ENCODE measurements at places on chromosomes 11 and 22.

DNA sequence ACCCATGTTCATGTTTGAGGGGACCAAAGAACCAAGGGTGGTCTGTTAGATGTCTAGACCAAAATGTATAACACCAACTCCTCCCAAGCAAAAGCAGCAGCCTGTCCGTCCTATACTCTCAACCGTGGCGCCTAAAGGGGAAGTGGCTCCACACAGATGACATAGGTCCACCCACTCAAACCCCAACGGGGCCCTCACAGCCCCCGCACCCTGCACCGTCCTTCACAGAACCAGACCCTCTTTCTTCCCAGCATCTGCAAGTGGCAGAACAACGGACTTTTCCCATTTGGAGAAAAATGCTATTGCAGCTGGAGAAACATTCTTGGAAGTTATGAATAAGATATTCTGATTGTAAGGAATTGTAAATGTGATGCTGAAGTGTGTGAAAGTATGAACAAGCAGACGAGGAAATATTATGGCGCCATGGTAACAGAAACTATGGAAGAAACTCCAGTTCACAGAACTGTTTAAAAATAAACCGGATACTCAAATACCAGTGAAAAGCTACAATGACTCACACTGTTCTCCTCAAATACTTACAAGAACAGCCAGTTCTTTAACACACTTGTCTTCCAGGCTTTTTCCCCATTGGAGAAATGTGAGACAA lies 76.5 kb upstream of the ARFGAP3 start:
- no peak for DNase-seq

GRCh38 chr11:34793666-34794065 lies 122.5 kb downstream of the APIP start:
- DNase-seq, result no peak

DNA sequence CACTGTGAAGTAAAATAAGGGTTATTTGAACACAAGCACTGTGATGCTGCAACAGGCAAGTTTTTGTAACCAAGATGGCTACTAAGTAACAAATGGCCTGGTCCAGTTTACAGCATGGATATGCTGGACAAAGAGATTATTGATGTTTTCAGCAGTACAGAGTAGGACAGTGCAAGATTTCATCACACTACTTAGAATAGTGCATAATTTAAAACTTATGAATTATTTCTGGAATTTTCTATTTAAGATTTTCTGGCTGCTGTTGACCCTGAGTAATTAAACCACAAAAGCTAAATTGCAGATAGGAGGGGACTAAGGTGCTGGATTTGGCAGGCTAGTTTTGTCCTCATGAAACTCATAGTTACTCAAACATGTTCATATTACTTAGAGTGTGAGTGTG lies 33.1 kb downstream of the CEP295 start:
- DNase-seq, result no peak

DNA sequence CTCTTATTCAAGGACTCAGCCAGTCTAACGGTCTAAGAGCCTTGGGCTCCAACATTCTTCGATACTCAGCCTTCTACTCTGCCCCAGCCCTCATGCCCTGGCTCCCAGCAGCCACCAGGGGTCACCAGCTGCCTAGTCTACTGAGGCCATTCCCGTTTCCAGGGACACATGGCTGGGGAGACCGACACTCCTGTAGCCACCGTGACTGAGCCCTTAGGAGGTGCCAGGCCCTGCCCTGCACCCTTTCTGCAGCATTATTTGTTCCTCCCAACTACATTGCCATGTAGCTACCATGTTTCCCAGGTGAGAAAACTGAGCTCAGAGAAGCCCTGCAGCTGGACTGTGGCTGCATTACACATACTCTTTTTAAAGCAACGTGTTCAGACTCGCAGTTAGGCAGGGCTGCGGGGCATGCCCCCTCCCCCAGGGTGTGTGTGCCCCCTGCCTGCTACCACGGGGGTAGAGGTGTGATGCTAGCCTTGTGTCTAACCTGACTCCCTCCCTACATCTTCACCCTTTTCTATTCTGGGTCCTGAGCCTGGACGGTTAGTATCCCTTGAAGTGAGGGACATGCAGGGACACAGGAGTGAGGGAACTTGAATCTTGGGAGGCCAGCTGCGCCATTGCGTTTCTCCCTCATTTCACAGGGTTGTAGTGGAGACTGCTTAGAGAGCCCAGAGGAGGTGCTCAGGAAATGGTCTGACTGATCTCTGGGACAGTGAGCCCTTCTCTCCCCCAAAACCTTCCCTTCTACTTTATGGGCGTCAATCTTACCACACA lies 17.5 kb downstream of the ATG16L2 start:
- DNase-seq, result peak; percentile 36

DNA sequence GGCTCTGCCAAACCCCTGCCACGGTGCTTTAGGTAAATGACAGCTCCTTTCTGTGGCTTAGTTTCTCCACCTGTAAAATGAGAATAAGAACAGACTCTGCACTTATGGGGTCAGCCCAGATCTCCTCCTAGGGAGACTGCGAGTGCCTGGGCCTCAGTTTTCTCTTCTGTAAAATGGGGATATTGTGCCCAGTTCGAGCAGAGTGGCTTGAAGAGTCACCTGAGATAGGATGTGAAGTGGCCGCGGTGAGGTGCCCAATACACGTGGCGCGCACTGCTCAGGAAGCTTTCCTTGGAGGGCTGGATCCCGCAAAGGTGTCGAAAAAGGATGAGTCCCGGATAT lies 473 bp upstream of the EMID1 start:
- DNase-seq, result no peak

DNA sequence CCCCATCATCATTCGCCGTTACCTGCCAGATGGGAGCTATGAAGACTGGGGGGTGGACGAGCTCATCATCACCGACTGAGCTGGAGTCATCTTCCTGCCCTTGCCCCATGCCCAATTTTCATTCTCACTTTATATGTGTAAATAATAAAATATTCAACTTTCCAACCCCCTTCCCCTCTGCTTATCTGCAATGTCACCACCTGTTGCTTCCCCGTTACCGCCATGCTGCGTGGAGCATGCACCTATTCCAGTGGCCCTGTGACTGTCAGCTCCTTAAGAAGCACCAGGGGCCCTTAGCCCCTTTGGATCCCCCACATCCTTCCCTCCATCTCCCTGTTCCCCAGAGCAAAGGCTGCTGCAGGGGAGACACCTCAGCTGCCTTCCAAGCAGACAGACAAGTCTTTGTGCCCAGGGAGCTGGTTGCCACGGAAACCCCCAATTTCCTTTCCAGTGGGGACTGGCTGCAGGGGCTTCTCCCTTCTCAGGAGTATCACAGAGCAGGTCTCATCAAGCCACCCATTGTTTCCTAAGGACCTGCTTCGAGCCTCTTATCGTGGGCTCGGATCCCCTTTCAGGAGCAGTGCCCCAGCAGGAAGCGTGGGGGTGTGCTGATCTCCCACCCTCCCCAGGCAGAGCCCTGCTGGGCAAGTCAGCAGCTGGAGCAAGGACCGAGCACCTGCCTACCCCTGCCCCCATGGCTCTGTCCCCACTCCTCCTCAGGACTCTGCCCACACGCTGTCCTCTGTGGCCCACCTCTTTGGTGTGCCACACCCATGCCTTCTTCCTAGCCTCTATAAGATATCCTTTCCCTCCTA lies 14.3 kb downstream of the POLR2F start:
- DNase-seq, result no peak

- DNase-seq, result peak; percentile 39
Measured at GRCh38 chr11:848380-848931, 5.8 kb downstream of the TSPAN4 start.

DNA sequence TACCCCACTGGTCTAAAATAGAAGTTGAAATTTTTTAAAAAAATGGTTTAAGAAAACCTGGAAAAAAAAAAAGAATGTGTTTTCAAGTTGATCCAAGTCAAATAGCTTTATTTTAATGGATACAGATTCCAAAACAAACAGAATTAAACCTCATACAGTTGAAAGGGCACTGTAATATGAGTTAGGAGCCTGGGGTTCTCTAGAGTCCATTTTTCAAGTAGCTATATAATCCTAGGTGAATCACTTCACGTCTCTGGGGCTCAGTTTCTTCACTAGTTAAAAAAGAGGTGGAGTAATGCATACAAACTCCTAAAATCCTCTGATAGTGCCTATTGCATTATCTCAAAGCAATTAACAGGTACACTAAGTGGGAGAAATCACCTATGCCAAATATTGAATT lies 132.9 kb downstream of the BBOX1 start:
- no peak for DNase-seq

DNA sequence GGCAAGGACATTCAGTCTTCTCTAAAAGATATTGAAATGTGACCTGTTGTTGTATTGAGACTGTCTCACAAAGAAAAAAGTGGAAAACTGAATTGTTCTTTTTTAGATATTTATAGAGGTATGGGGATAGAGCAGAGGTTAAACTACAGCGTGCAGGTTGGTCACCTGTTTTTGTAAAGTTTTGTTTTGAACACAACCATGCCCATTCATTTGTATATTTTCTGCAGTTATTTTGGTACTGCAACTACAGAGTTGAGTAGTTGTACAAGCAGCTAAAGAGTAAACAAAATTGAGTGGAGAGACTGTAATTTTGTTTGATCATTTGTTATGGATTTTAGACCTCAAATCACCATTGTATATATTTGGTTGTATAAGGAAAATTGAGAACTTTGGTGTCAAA lies 11.3 kb downstream of the EED start:
- no peak for DNase-seq

DNA sequence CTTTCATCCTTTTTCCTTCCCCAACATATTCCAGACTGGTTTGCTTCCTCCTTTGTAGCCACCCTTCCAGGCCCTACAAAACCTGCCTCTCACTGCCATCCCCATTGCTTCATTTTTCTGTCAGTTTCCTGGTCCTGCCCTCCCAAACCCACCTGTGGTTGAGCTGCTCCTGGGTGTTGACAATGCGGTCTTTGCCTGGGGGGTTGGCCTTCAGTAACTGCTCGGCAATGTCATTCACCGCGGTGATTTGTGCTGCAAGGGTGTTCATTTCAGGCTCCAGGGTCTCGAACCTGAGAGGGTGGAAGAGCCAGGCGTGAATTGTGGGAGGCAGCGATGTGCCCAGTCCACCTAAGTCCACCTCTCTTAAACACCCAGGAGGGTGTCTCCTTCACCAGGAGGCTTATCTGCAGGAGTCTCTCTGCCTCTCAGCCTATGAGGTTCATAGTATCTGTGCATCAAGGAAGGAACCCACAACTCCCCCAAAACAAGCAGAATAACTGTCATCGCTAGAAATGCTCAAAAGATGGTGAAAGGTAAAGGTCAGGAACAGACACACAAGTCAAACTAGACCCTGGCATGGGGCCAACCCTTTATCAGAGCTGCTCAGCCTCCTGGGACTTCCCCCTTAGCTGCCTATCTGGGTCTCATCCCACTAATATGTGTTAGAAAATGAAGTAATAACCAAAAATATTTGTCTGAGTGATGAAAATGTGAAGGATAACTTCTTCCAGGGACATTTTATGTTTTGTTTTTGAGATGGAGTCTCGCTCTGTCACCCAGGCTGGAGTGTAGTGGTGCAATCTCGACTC lies 23.9 kb upstream of the RBM4B start:
- no peak for DNase-seq

- DNase-seq, result no peak
Measured at GRCh38 chr11:19697721-19698121, 14.9 kb upstream of the NAV2 start.

- no peak for DNase-seq
Measured at GRCh38 chr22:27406389-27406861, 395.1 kb downstream of the MN1 start.

- DNase-seq, result no peak
Measured at GRCh38 chr11:75355051-75355450, 3.6 kb upstream of the ARRB1 start.

DNA sequence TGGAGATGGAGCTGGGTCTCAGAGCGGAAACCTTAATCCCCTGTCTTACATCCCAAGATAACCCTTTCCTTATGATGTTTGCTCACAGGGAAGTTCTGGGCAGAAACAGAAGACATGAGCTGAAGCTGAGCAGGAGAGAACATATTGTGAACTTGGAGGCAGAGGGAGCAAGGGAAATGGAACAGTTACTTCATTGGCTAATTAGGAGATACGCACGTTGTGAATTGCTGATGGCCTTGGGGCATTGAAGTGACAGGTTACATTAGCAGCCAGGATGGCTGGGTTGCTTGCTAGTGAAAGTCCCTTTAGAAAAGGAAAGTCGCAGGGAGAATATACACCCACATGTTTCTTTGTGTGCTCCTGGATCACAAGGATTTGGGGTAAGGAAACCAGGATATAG lies 48.7 kb downstream of the TENM4 start:
- no peak for DNase-seq

- DNase-seq, result no peak
Measured at GRCh38 chr22:25833676-25834075, 91.7 kb downstream of the MYO18B start.

GRCh38 chr22:19173047-19174035 lies 5.2 kb downstream of the SLC25A1 start:
- no peak for DNase-seq

DNA sequence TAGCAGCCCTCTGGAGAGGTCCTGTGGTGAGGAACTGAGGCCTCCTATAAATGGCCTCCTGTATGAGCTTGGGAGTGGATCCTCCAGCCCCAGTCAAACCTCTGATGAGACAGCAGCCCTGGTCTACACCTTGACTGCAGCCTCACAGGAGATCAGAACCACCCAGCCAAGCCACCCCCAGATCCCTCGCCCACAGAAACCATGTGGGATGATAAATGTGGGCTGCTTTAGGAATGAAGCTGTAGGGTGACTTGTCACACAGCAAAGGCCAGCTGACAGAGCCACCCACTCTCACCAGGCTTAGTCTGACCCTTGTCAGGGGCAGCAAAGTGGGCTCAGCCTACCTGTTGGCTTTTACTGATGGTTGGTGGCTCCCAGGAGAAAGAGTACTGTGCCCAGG lies 6.5 kb upstream of the KCNQ1OT1 start:
- no peak for DNase-seq

DNA sequence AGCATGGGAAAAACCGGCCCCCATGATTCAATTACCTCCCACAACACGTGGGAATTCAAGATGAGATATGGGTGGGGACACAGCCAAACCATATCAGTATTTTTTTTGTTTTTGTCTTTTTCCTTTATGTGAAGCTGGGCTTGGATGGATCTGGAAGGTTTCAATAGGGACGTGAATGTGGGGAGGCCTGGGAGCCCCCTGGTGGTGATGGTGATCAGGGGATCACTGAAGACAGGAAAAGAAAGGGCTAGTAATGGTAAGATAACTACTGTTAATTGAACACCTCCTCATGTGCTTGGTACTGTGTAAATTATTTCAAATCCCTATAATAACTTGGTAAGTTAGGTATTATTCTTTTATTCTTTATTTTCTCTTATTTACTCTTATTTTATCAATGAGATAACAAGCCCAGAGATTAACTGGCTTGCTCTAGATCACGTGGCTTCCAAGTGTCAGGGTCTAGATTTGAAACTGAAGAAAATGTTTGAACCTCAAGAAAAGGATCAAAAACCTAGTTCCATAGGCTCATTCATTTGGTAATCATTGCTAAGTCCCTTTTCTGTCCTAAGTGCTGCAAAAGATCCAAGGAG lies 364.2 kb downstream of the TENM4 start:
- DNase-seq, result no peak

All from stimulated activated CD4-positive, alpha-beta T cell treated with anti-CD3 and anti-CD28 coated beads, TNF-alpha, amount 100 ng/mL, for 4 hours (primary cell).